ENCODE measurements at places on chromosomes 11 and 22. TPM values are rescaled to one million over a fixed set of nuclear protein-coding genes. Genes with fewer than 3 reads are reported as not detected.

The NFAM1 gene
- total RNA-seq, result not detected

The SOX10 gene
- not detected for total RNA-seq

The YPEL4 gene
- total RNA-seq, result 0.14 TPM

The ACR gene
- total RNA-seq, result not detected

The LRRC74B gene
- not detected for total RNA-seq

The GGTLC3 gene
- not detected for total RNA-seq

The OR2AG1 gene
- not detected for total RNA-seq

The RAG2 gene
- total RNA-seq, result not detected

The ARHGEF17 gene
- 67.6 TPM for total RNA-seq

The KRTAP5-7 gene
- total RNA-seq, result not detected

The APOL4 gene
- total RNA-seq, result under 0.01 TPM

The IL10RA gene
- not detected for total RNA-seq

The NEU3 gene
- total RNA-seq, result 8.2 TPM

The PIK3IP1 gene
- total RNA-seq, result 38.7 TPM

The CTSW gene
- not detected for total RNA-seq

The OR51B5 gene
- 0.57 TPM for total RNA-seq

The CHKB gene
- 26.9 TPM for total RNA-seq

The OR4D5 gene
- not detected for total RNA-seq

The LARGE2 gene
- total RNA-seq, result not detected

The WBP2NL gene
- 0.22 TPM for total RNA-seq

The SNX32 gene
- total RNA-seq, result not detected

The DGAT2 gene
- total RNA-seq, result 2.0 TPM

The POU2AF3 gene
- total RNA-seq, result 0.14 TPM

The TRPM5 gene
- total RNA-seq, result not detected

The PES1 gene
- 108 TPM for total RNA-seq

The SPDYC gene
- total RNA-seq, result not detected

The PKDREJ gene
- not detected for total RNA-seq

The POTEH gene
- total RNA-seq, result not detected

The OR2AT4 gene
- not detected for total RNA-seq

The RBX1 gene
- 36.8 TPM for total RNA-seq

The ELFN2 gene
- 0.66 TPM for total RNA-seq

The KLHDC7B gene
- total RNA-seq, result not detected

The CASP5 gene
- total RNA-seq, result 1.5 TPM

The CEND1 gene
- total RNA-seq, result 0.22 TPM

The GPR83 gene
- total RNA-seq, result not detected

The MRGPRX3 gene
- 0.14 TPM for total RNA-seq

The C2CD2L gene
- total RNA-seq, result 11.8 TPM

The LIPT2 gene
- 2.4 TPM for total RNA-seq

Measured in placental pericyte (primary cell).